Urinary bladder (tissue), 4 donors: ENCODE measurements at places on chromosomes 7 and 10. TPM values are rescaled to one million over a fixed set of nuclear protein-coding genes. Genes with fewer than 3 reads are reported as not detected.

DNA sequence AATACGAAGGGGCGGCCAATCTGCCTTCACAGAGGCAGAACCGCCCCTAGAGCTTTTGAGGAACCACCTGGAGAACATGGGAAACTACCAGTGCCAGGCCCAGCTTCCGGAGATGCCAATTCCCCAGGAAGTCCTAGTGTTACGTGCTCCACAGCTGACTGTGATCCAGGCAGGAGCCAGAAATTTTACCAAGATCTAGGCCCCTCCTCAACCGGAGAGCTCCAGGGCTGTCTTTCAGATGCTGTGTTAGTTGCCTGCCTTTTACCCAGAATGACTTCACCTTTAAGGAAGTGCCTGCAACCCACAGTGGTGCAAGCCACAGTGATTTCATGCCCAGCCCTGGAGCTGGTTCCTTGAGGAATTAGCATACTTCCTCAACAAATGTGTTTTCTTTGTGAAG is 62.9 kb downstream of the ELMO1 start:
- no peak for DNase-seq

DNA sequence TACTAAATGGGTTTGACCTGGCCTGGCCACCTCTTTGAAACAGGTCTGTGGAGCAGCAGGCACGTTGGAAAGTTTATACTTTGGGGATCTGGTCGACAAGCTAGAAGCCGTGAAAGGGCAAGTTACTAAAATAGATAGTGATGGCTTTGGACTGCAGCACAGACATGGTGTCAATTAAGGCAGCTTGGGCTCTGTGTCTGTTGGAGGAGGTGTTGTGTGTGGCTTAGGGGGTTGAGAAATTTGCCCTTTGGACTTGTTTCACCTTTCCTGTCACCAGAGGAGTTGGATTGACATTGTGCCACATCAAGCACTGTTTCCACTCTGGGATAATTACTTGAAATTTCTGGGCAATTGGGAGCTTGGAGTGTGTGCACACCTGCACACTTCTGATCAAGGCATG is 251.8 kb upstream of the MKI67 start:
- DNase-seq: no peak

The LIPN gene
- not detected for total RNA-seq

DNA sequence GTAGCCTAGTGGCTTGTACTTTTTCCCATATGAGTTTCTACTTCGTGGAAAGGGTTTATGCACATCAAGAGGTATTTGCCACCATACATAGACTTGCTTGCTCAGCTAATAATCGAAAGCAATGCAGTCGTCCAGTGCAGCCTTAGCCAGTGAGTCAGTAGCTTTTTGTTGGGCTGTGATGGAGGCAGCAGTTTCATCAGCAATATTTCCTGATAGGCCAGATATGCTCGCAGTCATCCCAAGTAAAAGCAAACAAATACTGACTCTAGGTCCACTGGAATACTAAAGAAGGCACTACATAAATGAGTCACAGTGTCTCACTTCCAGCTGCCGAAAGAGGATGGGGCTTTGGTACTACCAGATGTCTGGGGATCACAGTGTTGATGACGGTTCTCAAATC is 2.1 kb upstream of the BNIP3 start:
- DNase-seq: no peak

The ST8SIA6 gene
- 3.7 TPM for total RNA-seq

The TASOR2 gene
- 141 TPM for total RNA-seq

The CARD11 gene
- 5.0 TPM for total RNA-seq

DNA sequence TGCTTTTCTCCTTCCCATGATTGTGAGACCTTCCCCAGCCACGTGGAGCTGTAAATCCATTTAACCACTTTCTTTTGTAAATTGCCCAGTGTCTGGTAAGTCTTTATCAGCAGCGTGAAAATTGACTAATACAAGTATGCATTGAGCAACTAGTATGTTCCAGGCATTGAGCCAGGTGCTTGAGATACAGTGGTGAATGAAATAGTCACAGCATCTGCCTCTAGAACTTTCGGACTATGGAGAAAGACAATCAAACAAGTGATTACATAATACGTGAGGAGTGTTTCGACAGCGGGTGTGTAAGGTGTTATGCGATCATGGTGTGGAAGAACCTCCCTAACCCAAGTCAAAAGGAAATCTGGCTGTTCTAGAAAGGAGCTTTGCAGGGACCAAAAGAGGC is 21.6 kb upstream of the NUP205 start:
- no peak for DNase-seq

The COL13A1 gene
- total RNA-seq: 9.2 TPM

DNA sequence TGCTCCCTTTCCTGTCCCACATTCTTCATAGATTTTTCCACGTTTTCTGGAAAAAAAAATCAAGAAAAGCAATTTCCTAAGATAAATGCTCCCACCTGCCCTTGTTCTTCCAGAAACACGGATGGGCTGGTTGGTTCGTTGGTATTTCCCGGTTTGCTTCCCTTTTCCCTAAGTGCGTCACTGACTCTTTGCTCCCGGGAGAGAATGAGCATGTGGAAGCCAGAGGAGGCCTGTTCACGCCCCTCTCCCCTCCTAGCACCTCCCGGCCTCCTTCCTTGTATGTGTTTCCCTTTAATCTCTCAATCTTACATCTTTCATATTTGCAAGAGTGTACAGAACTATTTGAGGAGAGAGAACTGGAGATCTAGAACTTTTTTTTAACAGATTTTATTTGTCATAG is 442.0 kb downstream of the GFRA1 start:
- DNase-seq: no peak

- DNase-seq: peak; percentile 14
Observed at GRCh38 chr7:27739301-27739908, 557 bp upstream of the TAX1BP1 start.

GRCh38 chr7:91846436-91846835 is 34.1 kb downstream of the MTERF1 start:
- DNase-seq: no peak

DNA sequence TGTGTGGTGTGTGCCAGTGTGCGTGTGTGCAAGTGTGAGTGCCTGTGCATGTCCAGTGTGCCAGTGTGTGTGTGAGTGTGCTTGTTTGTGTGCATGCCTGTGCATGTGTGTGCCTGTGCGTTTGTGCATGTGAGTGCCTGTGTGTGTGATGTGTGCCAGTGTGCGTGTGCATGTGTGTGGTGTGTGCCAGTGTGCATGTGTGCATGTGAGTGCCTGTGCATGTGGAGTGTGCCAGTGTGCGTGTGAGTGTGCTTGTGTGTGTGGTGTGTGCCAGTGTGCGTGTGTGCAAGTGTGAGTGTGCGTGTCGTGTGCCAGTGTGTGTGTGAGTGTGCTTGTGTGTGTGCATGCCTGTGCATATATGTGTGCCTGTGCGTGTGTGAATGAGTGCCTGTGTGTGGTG is 33.8 kb downstream of the ADGRA1 start:
- DNase-seq: no peak

- DNase-seq: no peak
Observed at GRCh38 chr7:20083781-20084180, 133.4 kb downstream of the MACC1 start.

GRCh38 chr10:11742779-11743298 is 657 bp downstream of the ECHDC3 start:
- no peak for DNase-seq

The LZTS2 gene
- 35.6 TPM for total RNA-seq

The BTAF1 gene
- 81.8 TPM for total RNA-seq

The ZPBP gene
- total RNA-seq: 0.21 TPM

The IGF2BP3 gene
- total RNA-seq: 65.7 TPM

DNA sequence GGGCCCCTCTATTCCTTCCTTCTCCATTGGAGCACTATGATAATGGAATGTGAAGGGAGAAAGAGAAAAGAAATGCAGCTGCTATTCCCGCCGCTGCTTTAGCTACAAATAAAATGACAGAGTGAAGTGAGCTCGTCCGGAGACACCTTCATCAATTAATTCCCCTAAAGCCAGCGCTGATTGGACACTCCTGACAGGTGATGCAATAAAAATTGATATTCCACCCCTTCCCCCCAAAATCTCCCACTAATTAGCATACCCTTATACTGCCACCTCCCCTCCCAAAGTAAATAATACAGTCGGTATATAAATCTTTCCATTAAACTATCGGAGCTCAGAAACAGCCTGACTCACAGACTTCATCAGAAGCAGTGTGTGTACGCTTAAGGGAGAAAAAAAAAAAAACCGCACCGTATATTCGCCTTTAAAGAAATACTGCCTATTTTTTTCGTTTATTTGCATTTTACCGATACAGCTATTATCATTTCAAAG is 7.3 kb downstream of the SKIDA1 start:
- DNase-seq: no peak

- DNase-seq: no peak
Observed at GRCh38 chr10:43206391-43207235, 60.3 kb downstream of the RASGEF1A start.

The AGAP5 gene
- total RNA-seq: 8.0 TPM

The CYP3A4 gene
- not detected for total RNA-seq

The PLPP4 gene
- total RNA-seq: 3.6 TPM

The MKX gene
- total RNA-seq: 6.2 TPM

DNA sequence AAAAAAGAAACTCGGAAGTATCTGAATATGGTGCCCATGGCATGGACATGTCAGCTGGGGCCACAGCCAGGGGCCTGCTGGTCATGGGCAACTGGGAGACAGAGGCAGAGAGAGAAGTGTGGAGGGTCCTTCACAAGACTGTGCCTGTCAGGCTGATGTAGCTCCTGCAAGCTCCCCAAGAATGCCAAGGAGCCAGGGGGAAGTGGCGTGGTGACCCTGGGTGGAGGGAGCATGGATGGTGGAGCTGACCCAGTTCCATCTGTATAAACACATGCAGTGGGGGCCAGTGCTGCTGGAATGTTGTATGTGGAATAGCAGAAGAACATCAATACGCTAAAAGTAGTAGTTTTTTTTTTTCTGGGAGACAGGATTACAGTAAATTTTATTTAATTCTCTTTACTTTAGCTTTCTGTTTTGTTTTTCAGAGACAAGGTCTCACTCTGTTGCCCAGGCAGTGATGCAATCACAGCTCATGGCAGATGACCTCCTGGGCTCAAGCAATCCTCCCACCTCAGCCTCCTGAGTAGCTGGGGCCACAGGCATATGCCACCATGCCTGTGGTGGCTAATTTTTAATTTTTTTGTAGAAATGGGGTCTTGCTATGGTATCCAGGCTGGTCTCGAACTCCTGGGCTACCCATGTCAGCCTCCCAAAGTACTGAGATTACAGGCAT is 10.5 kb upstream of the ZMIZ2 start:
- DNase-seq: no peak

- DNase-seq: no peak
Observed at GRCh38 chr10:118827053-118827452, 72.3 kb upstream of the CACUL1 start.

The MEOX2 gene
- 43.1 TPM for total RNA-seq

The FOXI2 gene
- total RNA-seq: not detected

The TUBAL3 gene
- 0.16 TPM for total RNA-seq

The NXPH1 gene
- 2.0 TPM for total RNA-seq

DNA sequence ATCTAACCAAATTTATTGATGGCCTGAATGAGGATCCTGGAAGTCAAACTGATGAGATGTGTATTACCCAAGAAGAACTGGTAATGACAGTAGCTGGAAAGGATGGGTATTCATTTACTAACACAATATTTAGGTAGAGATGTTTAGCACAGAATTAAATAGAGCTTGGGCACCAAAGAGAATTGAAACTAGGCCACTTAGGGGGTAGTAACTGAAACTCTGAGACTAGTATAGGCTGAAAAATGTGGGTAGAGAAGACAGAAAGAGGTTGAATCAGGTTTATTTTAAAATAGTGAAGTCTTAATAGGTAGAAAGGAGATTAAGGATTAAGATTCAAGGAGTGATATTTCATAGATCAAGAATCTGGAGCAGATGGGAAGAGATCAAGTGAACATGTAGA is 155.8 kb downstream of the MLLT10 start:
- DNase-seq: no peak

DNA sequence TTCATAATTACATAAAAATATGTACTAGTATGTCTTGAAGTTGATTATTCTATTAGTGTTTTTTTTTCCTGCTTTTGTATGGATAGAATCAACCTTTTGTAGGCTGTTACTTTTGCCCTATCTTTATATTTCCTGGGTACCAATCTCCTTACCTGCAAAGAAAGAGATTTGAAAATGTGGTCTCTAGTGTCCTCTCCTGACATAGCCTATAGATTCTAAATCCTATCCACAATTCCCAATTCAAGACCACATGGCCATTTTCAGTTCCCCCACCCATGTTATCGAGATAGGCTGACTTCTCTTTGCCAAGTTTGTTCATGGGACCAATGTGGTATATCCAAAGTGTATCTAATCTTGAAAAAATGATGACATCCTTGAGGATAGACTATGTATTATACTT is 269.4 kb upstream of the SEMA3D start:
- no peak for DNase-seq

The TFPI2 gene
- 19.3 TPM for total RNA-seq

The SPDYE2B gene
- not detected for total RNA-seq

The GRM8 gene
- 0.48 TPM for total RNA-seq

The ERCC6 gene
- 27.1 TPM for total RNA-seq

- DNase-seq: no peak
Observed at GRCh38 chr7:70588191-70588921, 543.6 kb upstream of the GALNT17 start.

The MALRD1 gene
- 13.8 TPM for total RNA-seq

GRCh38 chr10:79505829-79506228 is 6.5 kb upstream of the EIF5AL1 start:
- no peak for DNase-seq

GRCh38 chr7:98934267-98934666 is 55.9 kb downstream of the TRRAP start:
- no peak for DNase-seq

The CYP2C9 gene
- total RNA-seq: not detected
